ENCODE measurements at places on chromosomes 4 and X.

DNA sequence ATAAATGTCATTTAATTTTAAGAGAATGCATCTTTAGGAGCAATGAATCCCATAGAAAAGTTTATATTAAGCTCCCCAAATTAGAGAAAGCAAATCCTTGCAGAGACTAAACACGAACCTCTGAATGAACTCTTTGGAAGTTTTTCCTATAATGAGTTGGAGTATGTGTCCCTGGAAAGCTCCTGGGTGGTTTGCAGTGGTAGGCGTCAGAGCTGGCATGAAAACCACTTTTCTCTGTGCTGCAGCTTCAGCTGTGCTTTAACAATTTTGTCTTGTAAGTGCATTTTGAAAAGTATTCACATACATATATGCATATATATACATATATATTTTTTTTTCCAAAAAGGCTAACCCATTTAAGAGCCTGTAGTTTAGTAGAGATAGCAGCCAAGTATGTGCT lies 148.7 kb upstream of the TBC1D9 start:
- no peak for DNase-seq

DNA sequence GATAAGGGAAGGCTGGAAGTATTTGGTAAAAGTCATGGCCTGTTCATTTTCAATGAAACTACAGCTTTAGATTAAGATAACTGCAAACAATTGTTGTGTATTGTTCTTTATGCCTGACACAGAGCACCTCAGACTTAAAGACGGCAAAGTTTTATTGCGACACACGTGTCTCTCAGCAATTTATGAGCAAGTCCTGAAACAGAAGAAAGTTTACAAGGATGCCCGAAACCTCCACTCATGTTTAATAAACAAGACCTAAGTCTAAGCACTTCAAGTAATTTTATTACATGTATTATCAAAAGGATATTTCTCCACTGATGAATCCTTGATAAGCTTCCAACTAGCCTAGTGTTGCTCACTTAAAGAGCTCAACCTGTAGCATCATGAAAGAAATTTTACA lies 51.0 kb downstream of the DHX15 start:
- no peak for DNase-seq

GRCh38 chrX:40140706-40141499 lies 43.1 kb upstream of the BCOR start:
- peak; percentile 50 for DNase-seq

DNA sequence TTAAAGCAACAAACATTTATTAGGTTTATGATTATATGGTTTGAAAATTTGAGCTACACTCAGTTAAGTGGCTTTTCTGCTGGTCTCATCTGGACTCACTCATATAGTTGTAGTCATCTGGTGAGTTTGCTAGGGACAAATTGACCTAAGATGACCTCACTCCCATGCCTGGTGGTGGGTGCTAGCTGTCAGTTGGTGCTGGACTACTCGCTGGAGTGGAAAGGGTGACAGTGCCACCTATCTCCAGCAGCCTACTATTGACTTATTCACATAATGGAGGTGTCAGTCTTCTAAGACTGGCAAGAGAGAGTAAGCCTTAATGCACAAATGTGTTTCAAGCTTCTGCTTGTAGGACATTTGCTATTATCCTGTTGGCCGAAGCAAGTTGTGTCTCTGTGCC lies 88.2 kb downstream of the TASL start:
- DNase-seq: no peak

DNA sequence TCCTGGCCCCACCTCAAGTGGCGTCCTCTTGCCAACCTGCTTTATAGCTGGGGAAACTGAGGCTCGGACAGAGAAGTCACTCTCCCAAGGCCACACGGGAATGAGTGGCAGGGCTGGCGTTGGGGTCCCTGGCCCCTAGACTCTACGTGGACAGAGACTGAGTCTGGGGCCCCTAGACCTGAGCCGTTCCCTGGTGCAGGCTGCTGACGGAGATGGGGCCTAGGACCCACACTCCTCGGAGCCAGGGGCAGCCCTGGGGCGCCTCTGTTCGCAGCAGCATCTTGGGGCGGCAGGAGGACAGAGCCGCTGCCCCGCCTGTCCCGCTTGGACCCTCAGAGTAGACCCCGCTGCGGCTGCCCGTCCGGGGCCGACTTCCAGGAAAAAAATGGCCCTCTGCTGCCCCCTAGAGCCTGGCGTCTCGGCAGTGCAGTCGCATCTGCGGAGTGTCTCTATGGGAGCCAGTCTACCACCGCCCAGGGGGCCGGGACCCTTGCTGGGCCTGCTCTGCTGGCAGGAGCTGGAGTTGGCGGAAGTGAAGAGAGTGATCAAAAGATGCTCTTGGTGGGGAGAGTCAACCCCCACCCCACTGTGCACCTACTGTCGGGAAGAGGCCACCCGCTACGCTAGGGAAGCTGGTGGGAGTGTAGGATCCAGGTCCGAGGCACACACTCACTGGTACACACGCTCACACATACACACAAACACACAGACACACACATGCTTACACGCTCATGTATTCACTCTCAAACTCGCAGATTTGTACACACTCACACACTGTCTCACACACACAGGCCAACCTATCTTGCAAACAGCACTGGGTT lies 220.1 kb downstream of the AFAP1 start:
- DNase-seq: peak; percentile 18

- DNase-seq: no peak
These were observed 4.5 kb downstream of the CFAP299 start for GRCh38 chr4:80340036-80340435.

Data from fibroblast of lung (primary cell).